Stimulated activated CD8-positive, alpha-beta memory T cell treated with anti-CD3 and anti-CD28 coated beads, Interleukin-15, amount 100 ng/mL, for 24 hours (primary cell): ENCODE measurements at places on chromosomes 16 and 17.

DNA sequence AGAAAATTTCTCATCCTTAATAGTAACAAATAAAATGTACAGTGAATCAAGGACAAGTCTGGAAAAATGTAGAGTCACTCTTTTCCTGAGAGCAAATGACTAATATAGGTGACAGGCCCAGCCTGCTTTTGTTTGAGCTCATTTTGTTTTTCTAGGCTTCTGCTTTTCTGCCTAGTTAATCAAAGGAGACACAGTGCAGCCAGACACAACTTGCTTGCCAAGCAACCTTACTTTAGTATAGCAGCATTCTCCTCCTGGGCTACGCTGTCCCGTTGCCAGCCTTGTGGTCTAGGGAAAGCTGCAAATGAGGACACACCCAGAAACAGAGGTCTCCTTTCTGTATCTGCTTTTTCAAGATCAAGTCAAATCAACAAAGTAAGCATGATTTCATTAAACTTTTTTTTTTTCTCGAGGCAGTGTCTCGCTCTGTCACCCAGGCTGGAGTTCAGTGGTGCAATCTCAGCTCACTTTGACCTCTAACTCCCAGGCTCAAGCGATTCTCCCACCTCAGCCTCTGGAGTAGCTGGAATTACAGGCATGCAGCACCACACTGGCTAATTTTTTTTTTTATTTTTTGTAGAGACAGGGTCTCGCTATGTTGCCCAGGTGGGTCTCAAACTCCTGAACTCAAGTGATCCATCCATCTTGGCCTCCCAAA is 17.2 kb downstream of the GINS3 start:
- DNase-seq = no peak

DNA sequence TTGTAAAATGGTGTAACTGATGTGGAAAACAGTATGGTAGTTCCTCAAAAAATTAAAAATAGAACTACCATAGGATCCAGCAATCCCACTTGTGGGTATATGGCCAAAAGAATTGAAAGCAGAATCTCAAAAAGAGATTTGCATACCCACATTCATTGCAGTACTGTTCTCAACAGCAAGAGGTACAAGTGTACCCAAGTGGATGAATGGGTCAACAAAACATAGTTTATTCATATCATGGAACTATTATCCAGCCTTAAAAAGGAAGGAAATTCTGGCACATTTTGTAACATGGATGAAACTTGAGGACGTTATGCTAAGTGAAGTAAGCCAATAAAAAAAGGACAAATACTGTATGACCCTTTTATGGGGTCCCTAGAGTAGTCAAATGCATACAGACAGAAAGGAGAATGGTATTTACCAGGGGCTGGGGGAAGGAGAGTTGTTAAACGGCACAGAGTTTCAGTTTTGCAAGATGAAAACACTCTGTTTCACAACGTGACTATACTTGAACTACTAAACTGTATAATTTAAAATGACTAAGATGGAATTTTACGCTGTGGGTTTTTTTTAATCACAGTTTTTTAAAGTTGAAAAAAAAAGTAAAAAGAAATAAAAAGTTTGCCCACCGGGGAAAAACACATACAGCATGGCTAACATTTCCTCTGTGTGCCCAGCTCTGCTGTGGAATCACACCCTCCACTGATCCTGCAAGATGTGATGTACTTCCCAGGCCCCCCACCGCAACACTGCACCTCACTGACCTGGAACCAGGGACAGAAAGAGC is 6.1 kb downstream of the TVP23A start:
- no peak for DNase-seq

- DNase-seq = no peak
Measured at GRCh38 chr17:13787636-13788035, 185.9 kb upstream of the HS3ST3A1 start.

GRCh38 chr16:66462912-66463311 is 35.8 kb downstream of the BEAN1 start:
- no peak for DNase-seq

DNA sequence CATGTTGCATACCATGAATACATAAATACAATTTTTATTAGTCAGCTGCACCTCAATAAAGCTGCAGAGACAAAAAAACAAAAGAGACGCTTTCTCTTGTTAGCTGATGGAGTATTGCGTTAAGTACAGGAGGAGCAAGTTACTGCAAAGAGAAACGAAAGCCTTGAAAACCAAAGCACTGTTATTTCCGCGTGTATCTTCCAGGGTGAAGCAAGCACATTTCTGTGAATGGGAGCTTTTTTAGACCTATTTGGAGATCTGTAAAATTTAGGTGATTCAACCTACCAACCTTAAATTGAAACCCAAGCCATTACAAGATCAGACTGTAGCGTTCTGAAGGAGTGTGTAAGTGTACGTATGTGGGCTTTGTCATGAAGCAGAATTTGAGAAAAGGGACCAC is 390.4 kb downstream of the SOX9 start:
- no peak for DNase-seq

GRCh38 chr16:13997933-13998332 is 73.2 kb upstream of the MRTFB start:
- no peak for DNase-seq

GRCh38 chr16:86296256-86296655 is 214.1 kb upstream of the FOXF1 start:
- DNase-seq = no peak

- DNase-seq = no peak
Measured at GRCh38 chr17:21495281-21495680, 119.1 kb downstream of the KCNJ12 start.

DNA sequence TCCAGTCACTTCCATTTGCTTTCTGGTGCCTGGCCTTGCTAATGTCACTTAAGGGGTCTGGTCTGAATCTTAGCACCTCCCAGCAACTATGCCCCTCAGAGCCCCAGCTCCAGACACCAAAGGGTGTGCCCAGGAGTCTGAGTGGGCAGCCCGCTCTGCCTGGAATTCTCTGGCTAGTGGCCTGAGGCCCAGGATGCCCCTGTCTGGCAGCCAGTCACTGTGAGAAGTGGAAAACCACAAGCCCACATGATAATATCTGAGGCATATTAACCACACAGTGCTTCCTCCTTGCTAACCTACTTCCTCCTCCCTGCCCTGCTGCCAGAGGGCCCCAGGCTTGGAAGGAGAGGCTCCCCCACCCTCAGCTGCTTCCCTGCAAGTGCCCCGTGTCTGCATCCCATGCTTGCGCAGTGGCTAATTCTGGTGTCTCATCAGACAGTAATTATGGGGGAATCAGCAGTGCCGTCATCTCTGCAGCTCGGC is 14.0 kb downstream of the SRCIN1 start:
- no peak for DNase-seq

DNA sequence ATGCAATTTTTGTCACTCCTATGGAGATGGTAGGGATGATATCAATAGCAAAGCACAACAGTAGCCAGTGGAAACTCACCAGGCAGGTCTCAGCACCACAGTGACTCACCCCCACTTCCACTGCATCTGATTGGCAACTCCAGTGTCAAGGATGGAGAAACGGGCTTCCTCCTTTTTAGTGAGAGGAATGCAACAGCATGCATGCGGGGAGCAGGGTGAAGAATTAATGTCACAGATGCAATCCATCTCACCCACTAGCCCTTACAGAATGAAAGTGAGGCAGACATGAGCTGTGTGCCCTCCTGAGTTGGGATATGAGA is 467.0 kb upstream of the C16orf82 start:
- DNase-seq = no peak

GRCh38 chr17:20925954-20926353 is 116.9 kb downstream of the USP22 start:
- DNase-seq = no peak

GRCh38 chr16:68274441-68274840 is 10.1 kb downstream of the SLC7A6 start:
- no peak for DNase-seq

GRCh38 chr17:63764716-63765115 is 8.7 kb downstream of the CCDC47 start:
- no peak for DNase-seq

- no peak for DNase-seq
Measured at GRCh38 chr16:3362931-3363330, 7.2 kb downstream of the OR2C1 start.

GRCh38 chr16:12874186-12874585 is 27.2 kb upstream of the SHISA9 start:
- DNase-seq = no peak

DNA sequence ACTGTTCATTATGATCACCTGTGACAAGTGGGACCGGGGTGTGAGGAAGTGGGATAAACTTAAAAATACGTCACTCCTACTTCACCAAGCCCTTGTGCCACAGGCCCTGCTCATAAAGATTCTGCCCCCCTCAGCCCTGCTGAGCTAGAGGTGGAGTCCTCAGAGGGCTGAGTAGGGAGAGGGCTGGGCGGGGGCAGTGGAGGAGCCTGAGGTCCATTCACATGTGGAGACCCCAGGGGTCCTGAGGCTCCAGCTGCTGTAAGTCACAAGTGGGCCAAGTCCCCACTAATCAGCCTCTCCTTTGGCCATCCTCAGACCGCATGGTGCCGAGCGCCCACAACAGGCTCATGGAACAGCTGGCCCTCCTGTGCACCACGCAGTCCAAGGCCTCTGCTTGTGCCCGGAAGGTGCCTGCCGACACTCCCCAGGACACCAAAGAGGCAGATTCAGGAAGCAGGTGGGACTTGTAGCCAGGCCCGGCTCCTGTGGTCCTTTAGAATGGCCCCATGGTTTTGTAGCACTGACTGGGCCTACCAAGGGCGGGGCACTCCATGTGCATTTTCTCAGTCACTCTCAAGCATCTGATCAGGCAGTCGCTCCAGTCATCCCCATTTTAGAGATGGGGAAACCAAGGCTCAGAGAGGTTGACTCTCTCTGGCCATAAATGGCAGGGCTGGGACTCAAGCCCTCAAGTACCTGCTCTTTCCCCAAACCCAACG is 10.4 kb downstream of the DNAAF8 start:
- no peak for DNase-seq

DNA sequence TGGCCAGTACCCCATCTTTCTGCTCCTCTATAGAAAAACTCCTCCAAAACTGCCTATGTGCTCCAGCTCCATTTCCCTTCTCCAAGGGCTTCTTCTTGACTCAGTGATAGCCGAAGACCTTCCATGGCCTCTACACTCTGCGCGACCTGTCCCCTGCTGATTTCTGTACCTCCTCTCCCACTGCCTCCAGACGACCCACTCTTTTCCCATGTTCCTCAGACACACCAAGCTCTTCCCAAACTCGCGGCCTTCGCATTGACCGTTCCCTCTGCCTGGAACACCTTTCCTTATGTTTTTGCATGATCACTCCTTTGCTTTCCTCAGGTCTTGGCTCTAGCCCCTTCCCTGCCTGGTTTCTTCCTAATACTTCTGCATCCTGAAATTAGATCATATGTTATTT is 255.6 kb upstream of the SDK2 start:
- no peak for DNase-seq

GRCh38 chr16:89890200-89890599 is 16.8 kb downstream of the TCF25 start:
- no peak for DNase-seq

DNA sequence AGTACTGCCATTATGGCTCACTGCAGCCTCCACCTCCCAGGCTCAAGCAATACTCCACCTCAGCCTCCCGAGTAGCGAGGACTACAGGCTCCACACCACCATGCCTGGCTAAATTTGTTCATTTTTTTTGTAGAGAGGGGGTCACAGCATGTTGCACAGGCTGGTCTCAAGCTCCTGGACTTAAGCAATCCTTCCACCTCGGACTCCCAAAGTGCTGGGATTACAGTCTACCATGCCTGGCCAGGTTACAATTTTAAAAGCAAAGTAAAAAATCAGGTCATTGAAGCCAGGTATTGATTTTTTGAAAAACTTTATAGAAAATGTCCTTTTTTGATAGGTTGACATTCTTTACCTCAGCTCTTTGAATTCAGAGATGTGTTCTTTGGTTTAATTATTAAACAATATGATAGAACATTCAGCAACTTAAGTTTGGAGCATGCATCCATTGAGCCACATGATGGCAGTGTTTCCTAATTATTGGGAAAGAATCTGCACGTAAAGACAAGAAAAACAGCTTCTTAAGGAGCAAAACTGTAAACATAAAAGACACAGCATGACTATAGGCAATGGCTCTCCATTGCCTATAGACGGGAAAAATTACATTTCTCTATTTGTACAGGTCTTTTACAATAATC is 1.7 kb upstream of the SLC16A11 start:
- no peak for DNase-seq

DNA sequence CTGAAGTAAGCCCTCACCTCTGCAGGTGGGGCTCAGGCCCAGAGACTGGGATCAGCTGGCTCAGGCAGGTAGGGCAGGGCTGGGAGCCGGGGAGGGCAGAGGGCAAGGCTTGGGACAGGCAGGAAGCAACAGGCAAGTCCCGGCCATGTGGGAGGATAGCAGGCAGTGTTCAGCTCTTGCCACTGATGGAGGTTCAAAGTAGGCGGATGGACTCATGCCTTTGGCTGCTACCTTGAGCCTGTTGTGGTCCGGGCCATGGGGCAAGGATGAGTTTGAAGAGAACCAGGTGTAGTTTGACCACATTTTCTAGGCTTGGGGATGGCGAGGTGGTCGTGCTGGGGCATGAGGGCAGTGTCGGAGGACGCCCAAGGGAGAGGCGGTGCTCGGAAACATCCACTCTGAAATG is 2.7 kb downstream of the PRCD start:
- no peak for DNase-seq

DNA sequence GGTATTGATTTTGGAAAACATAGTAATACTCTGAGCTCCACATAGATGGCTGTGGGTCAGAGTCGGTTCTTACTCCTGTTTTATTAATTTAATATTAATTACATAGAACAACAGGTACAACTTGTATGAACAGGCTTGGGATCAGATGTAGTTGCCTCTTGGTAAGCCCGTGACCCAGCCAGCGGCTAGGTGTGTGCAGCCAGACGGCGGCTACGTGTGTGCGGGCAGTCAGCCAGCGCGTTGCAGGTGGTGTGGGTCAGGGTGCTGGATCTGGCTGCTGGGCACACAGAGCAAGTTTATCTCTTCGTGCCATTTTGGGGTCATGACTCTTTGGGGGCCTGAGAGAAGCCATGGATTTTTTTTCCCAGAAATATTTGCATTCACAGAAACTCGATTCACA is 30.3 kb downstream of the DBNDD1 start:
- DNase-seq = no peak

DNA sequence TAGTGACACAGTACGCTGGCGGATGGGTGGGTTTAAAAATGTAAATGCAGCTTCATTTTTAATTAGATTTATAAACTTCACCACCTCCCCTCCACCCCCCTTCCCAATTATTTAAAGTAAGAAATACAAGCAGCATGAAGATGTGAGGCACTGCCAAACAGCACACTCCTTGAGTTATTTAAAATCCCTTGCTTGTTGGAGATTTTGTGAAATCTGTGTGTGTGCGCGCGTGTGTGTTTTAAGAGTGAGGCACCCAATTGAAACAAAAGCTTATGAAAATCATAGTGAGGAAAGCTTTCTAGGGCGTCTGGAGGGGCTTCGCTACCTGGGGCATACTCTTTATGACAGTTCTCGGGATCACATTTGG is 219.6 kb upstream of the IRX3 start:
- no peak for DNase-seq
